ENCODE measurements at places on chromosomes 2 and 18.

DNA sequence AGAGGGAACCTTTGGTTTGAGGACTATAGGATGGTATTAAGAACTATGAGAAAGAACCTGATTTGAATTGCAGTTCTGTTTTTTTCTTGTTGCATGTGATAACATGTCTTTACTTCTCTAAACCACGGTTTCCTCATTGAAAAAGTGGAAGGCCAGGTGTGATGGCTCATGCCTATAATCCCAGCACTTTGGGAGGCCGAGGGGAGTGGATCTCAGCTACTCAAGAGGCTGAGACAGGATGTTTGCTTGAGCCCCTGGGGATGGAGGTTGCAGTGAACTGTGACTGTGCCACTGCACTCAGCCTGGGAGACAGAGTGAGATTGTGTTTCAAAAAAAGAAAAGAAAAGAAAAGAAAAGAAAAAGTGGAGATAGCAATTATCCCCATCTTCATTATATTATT is 32.3 kb downstream of the SCN9A start:
- DNase-seq, result no peak

DNA sequence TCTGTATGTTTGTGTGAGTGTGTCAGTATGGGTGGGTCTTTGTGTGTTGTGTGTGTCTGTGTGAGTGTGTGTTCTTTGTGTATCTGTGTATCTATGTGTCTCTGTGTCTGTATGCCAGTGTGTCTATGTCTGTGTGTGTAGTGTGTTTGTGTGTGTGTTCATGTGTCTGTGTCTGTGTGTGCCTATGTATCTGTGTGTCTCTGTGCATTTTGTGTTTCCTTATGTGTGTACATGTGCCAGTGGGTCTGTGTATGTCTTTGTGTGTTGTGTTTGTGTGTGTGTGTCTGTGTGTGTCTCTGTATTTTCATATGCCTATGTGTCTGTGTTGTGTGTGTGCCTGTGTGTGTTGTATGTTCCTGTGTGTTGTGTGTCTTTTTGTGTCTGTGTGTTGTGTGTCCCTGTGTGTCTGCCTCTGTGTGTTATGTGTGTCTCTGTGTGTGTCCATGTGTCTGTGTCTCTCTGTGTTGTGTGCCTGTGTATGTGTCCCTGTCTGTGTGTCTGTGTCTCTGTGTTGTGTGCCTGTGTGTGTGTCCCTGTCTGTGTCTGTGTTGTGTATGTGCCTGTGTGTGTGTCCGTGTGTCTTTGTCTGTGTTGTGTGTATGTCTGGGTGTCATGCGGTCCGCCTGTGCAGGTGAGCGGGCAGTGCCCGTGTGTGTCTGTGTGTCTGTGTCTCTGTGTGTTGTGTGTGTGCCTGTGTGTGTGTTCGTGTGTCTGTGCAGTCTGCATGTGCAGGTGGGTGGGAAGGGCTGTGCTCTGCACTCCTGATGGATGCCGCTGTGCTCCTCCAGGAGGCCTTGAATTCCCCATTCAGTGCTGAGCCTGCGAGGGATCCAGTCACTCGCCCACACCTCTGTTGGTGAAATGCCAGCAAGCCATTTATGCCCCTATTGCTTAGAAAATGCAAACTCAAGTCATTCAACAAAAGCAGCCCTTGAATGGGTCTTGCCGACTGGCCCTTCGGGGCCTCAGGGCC is 37.4 kb downstream of the KLHL29 start:
- DNase-seq, result no peak

GRCh38 chr2:66526180-66526579 is 91.3 kb downstream of the MEIS1 start:
- no peak for DNase-seq

GRCh38 chr2:136496966-136497365 is 268.4 kb upstream of the THSD7B start:
- DNase-seq, result no peak

- no peak for DNase-seq
Measured at GRCh38 chr2:226652983-226653765, 146.4 kb downstream of the IRS1 start.

- no peak for DNase-seq
Measured at GRCh38 chr2:70994009-70994698, 519 bp downstream of the TEX261 start.

DNA sequence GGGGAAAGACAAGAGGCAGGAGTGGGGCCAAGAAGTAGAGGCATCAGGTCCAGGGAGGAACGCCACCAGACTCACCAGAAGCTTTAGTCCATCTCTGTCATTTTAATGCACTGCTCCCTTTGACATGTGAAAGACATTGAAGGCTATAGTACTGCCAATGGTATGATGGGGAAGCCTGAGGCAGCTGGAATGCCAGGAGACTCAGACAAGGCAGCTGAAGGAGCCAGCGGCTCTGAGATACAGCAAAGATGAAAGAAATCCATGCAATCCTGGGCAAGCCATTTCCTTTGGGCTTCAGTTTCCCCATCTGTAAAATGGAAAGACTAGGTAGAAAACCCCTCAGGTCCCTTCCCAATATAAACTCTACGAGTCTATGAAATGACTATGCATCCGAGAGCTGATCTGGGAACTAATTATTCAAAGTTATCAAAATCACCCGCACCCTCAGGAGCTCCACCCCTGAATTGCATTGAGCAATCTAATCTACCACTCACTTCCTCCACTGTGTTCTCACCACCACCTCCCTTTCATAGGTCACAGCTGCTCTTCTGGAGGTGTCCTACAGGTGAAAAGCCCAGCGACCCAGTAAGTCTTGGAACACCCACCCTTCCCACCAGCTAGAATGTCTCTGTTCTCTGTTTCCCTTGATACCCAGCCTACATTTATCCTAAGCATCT is 3.1 kb downstream of the CXCR2 start:
- DNase-seq, result no peak

DNA sequence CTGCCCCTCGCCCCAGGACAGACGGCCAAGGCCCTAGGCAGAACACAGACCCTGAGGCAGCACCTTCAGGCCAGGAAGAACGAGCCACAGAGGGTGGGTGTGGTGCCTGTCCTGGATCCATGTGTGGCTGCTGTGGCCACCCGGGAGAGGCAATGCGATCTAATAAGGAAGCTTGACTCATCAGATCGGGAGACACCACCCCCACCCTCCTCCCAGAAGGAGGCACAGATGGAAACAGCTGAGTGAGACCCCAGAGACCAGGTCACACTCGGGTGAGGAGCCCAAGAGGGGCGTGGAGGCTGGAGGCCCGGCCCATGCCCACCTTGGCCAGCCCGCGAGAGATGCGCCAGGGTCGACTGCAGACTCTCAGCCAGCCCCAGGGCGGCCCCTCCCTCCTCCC is 20.3 kb downstream of the KCNG2 start:
- DNase-seq, result no peak

- no peak for DNase-seq
Measured at GRCh38 chr2:99421469-99421868, 68.3 kb downstream of the REV1 start.

DNA sequence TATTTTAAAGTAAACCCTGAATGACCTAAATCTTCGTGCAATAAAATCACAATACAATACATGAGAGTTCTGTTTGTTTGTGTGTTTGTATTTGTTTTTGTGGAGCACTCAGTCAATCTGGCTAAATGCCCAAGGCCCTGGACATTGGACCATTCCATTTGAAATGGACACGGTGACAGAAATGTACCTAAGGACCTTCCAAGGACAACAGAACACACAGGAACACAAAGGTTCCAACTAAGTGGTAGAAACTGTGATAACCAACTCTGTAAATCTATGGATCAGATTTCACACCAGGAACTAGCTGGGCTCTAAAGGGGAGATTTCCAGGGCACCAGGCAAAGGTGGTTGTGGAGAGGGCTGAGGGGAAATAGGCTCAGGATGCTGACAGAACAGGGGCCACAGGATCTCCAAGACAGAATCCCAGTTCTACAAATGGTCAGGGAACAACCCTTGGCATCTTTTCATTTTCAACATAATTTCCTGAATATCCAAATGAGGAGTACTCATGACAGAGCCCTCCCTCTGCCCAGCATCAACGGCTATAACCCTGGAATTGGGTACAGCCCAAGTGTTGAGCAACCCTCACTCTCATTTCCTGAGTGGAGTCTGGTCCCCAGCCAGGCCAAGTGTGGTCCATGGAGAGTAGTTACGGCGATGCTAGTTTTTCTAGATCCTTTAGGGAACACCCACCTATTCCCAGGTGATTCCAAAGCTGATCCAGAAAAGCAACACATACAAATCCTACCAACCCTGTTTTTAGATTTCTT is 78.4 kb downstream of the NCKAP5 start:
- no peak for DNase-seq

GRCh38 chr2:226556050-226556449 is 243.6 kb downstream of the IRS1 start:
- DNase-seq, result no peak

GRCh38 chr2:240397924-240398645 is 37.4 kb upstream of the GPC1 start:
- DNase-seq, result no peak

GRCh38 chr2:147374423-147374811 is 470.4 kb upstream of the ACVR2A start:
- DNase-seq, result no peak

DNA sequence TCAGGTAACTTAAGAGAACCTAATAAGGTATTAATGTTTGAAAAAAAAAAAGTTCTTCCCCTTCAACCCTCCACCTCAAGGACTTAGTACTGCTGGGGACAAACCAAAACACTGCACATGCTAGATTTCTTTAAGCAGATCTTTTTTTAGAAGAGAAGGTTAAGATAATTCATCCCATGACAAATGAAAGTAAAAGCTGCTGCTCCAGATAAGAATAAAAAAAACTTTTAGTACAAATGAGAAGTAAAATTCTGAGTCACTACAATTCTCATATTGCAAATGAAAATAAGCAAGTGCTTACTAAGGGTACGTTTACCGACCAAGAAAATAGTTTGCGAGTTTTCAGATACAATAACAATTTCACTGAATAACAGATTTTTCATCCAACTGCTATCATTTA is 8.9 kb downstream of the STAM2 start:
- no peak for DNase-seq

DNA sequence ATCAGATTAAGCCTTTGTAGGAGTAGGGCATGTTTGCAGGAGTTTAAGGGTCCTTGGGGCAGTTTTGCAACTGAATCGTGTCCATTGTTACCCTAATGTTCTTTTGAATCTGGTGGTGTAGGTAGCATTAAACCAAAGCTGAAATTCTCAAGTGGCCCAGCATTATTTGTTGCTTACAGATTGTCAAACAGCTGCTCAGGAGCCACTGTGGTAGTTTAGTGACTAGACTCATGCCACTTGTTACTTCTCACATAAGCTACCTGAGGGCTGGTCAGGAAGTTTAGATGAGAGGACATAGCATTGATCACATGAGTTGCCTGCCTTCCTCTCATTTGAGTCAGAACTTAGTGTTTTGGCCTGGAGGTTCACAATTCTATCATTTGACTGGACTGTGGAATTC is 157.6 kb downstream of the HAUS1 start:
- no peak for DNase-seq

DNA sequence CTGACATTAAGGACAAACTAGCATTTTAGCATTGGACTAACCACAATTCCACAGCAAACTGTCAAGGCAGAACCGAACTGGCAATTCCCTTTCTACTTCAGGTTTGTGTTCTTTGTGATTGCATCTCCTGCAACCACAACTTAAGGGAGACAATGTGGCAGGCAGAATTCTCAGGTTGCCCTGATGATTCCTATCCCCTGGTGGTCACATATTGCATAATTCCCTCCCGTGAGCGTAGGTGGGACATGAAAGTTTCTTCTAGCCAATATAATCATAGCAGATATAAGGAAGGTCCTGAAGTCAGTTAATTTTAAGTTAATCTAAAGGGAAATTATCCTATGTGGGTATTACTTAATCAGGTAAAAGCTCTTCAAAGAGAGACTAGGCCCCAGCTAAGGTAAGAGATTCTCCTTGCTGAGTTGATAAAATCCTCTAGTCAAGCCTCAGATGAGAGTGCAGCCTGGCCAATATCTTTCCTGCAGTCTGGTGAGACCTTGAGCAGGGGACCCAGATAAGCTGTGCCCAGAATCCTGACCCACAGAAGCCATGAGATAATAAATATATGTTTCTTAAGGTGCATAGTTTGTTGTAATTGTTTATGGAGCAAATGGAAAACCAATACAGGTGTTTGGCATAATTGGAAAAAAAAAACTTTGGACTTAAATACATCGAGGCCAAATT is 45.9 kb upstream of the TNP1 start:
- no peak for DNase-seq

GRCh38 chr2:121004359-121004758 is 268.7 kb downstream of the GLI2 start:
- DNase-seq, result no peak

DNA sequence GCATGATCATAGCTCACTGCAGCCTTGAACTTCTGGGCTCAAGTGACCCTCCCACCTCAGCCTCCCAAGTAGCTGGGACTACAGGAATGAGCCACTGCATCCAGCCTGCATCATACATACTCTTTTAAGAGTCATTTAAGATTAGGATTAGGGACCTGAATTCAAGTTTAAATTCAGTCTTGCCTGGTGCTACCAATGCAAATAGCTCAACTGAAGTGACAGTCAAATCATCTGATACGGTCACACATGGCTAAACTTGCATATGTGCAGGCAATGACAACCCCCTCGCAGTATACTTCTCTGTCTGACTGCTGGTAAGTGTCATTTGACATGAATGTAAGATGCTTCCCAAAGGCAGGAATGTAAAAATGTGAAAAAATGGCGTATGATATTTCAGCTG is 31.8 kb upstream of the TMEM131 start:
- no peak for DNase-seq

DNA sequence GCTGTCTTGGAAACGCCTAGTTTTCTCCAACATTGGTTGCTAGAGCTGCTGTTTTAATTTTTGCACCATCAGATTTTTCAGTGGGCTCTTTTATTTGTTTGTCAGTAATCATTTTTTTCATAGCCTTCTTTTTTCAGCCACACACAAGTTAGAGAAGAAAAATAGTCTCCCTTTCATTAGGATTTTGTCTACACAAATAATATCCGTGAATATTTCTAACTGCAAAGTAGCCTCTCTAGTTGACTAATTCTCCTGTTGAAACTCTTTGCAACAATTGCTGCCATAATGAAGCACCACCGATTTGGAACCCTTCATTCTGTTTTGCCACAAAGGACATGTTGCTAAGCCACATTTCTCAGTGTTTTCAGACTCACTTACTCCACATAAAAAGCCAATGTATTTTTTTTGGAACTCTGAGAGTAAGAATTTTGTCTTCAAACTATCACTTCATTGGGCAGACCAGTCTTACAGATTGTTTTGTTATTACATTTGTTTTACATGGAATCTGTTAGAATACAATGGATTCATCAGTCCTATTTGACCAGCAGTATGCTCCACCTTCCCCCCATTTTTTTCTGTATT is 9.6 kb downstream of the KCNJ3 start:
- DNase-seq, result no peak

Measured in CD4-positive, alpha-beta T cell treated with Interferon gamma for 1 hour (primary cell).